AG09309 (cell line): ENCODE measurements at places on chromosomes 7 and 10.

- DNase-seq, result no peak
These were observed 32.0 kb upstream of the MKI67 start for GRCh38 chr10:128158021-128158795.

GRCh38 chr10:3074145-3074665, 6.9 kb downstream of the PFKP start:
- no peak for DNase-seq

GRCh38 chr7:47149208-47149839, 432.6 kb downstream of the TNS3 start:
- no peak for DNase-seq

- no peak for DNase-seq
These were observed 256.9 kb downstream of the MDFIC start for GRCh38 chr7:115178835-115179234.

- no peak for DNase-seq
These were observed 609.0 kb downstream of the SDK1 start for GRCh38 chr7:3910054-3910453.

GRCh38 chr7:81811956-81812865, 42.4 kb upstream of the HGF start:
- DNase-seq, result no peak

DNA sequence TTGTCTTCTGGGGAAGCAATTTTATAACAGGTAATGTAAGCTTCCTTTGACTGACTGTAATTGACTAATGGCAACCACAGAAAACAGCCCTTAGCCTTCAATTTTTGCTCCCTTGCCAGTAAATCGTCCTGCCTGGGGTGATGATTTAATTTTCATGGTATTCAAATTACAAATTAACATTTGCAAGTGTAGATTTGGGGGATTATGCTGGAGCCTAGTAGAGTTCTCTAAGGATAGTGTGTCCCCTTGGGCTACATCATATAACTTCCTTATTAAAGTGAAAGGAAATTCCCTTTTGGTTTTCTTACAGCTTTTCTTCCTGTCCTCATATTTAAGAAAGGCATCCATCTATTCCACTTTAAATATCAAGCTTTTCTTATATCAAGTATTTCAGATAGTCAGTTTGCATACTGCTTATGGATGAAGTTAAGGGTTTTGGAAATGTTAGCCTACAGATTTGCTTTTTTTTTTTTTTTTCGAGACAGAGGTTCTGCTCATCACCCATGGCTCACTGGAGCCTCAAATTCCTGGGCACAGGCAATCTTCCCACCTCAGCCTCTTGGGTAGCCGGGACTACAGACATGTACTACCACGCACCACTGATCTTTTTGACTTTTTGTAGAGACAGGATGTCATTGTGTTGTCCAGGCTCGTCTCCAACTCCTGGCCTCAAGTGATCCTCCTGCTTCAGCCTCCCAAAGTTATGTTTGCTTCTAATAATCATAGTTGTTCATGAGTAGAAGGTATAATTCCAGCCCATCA, 35.9 kb upstream of the HDAC9 start:
- no peak for DNase-seq

GRCh38 chr7:99177165-99177564, 30.8 kb downstream of the KPNA7 start:
- DNase-seq, result no peak

GRCh38 chr10:79022565-79023230, 46.1 kb upstream of the ZMIZ1 start:
- DNase-seq, result no peak
